ENCODE measurements at places on chromosomes 11 and 22.

GRCh38 chr22:40670058-40670457 is 9.2 kb upstream of the MCHR1 start:
- no peak for DNase-seq

- DNase-seq: no peak
These were observed 35.0 kb downstream of the RASSF10 start for GRCh38 chr11:13043912-13044628.

DNA sequence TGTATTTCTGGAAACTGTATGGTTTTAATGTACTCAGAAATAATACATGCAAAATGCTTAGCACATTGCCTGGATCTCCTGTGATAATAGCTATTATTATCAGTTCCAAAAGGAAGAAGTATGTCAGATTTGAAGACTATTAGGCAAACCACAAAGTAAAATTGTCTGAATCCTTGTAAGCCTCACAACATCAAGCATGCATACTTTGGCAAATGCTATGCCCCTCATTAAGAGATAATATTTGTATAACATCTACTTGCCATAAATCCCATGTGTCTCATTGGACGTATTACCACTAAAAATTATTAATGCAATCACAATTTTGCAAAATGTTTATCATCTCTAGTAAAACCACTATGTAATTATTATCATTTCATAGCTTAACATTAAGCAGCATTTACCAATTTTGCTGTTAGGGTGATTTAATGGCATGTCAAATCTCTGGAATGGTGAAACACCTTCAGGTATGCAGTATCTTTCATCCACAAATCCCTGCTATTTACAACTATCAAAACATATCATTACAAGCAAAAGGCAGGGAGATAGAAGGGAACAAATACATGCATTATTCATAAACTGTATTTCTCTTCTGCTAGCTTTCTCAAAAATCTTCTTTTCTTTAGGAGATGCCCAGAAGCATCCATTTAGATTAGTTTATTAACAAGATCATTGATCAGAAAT is 974.6 kb upstream of the RAG2 start:
- no peak for DNase-seq

GRCh38 chr11:64186492-64187165 is 658 bp downstream of the STIP1 start:
- no peak for DNase-seq

GRCh38 chr11:122293296-122294023 is 177.4 kb upstream of the BLID start:
- DNase-seq: no peak

DNA sequence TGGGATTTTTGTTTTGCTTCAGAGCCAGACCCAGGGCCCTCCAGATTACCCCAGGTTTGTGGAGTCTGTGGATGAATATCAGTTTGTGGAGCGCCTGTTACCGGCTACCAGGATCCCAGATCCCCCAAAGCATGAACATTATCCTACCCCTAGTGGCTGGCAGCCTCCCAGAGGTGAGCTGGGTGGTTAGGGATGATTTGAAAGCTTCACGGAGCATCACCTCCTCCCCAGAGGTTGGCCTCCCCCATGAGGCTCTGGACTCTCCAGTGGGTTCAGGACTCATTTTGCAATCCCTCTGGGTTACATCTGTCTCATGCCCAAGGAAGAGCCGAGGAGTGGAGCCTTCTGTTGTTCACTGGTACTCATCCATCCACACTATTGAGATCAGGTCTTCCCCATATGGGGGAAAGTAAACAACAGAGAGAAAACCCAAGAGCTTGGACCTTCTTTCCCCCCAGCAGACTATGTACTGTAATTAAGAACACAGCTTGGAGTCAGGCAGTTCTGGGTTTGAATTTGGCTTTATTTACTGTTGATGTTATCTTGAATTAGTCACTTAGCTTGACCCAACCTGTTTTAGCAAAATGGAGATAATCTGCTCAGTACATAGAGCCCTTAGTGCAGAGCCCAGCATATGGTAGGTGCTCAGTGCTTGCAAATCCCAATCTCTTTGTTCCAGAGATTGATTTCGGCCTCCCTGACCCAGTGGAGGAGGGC is 2.5 kb downstream of the MRPL49 start:
- DNase-seq: no peak

DNA sequence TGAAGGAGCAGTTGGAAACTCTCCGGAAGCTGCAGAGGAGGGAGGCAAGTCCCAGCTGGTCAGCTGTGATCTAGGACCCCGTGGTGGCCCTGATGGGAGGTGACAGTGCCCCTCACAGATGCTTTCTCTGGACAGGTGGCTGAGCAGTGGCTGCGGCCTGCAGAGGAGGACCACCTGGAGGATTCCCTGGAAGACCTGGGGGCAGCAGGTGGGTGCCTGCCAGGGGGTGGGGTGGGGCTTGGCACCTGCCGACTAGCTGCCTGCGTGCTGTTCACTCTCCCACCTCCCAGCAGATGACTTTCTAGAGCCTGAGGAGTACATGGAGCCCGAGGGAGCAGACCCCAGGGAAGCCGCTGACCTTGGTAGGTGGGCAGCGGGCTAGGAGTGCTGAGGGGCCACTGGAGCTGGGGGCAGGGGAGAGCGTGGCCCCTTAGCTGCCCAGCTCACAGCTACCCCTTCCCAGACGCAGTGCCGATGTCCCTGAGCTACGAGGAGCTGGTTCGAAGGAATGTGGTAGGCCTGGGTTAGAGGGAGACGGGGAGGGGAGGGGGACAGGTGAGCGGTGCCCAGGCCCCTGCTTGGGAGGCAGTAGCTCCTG is 3.1 kb downstream of the SCO2 start:
- no peak for DNase-seq

GRCh38 chr11:105574974-105575373 is 34.9 kb upstream of the GRIA4 start:
- DNase-seq: no peak

DNA sequence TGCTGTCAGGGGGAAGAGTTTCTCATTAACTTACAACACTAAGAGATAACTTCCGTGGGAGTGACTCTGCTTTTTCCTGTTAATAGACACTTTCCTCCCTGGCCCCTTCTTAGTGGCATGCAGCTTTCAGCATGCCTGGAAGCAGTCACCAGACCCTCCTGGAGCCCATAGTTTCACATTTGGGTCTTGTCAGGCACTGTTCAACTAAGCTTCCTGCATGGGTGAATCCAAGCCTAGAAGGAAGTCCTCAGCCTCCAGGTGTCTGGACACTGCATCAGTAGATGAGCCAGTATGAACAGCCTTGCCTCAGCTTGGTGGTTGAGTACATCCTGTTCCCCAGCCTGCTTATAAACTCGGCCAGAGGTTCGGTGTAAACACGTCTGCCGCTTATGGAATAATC is 68.1 kb downstream of the PPP6R3 start:
- DNase-seq: no peak

GRCh38 chr11:79232346-79232745 is 208.5 kb downstream of the TENM4 start:
- DNase-seq: no peak

GRCh38 chr11:68166969-68167368 is 45.8 kb upstream of the CHKA start:
- DNase-seq: no peak

DNA sequence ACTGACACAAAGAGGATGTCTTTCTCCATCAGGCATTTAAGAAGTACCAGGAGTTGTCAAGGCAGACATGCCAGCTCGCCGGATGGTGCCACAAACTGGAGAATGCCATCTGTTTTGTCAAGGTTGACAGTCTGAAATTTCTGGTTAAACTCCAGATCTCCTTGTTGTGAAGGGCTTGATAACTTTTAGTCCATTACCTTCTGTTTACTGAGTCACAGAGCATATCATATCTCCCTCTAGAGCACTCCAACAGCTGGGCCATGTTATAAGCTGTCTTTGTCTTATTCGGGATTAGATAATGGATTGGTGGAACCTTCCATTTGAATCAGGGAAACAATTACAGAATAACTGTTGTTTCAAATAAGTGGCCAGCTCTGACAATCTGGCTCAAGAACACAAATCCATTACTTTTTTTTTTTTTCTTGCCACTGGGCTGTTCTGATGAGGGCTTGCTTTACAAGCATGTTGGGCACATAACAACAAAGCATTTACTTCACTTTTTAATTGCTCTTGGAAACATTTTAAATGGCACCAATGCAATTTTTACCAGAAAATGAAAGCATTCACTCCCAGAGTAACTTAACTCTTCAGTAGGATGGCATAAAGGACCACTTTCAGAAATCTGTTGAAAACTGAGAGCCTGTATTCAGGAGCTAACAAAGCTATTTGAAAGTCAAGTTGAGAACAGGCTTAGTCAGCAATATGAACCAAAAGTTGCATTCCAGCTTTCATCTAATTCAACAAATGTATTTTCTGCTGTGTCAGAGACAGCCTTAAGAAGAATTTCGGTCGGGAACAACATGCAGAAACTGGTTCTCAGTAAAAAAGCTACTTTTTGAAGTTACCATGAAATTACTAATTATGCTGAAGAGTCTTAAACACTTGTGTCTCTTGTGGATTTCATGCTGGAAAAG is 227.6 kb upstream of the PITPNB start:
- no peak for DNase-seq

- no peak for DNase-seq
These were observed 35.4 kb downstream of the SPON1 start for GRCh38 chr11:13997881-13998280.

GRCh38 chr11:112176077-112176476 is 765 bp downstream of the BCO2 start:
- no peak for DNase-seq

GRCh38 chr11:64406221-64406946 is 47.4 kb downstream of the RPS6KA4 start:
- peak; percentile 62 for DNase-seq

- DNase-seq: no peak
These were observed 137.2 kb upstream of the OPCML start for GRCh38 chr11:133669371-133670053.

- DNase-seq: no peak
These were observed 1.1 kb upstream of the CD6 start for GRCh38 chr11:60970369-60970774.

GRCh38 chr11:105838668-105839384 is 183.2 kb downstream of the MSANTD4 start:
- no peak for DNase-seq

- no peak for DNase-seq
These were observed 33.1 kb upstream of the SEPTIN5 start for GRCh38 chr22:19680911-19681862.

- DNase-seq: no peak
These were observed 856.6 kb downstream of the METTL15 start for GRCh38 chr11:28964811-28965210.

Measured in right forelimb (tissue), 1 donor.